Breast epithelium (tissue), 4 donors: ENCODE measurements at places on chromosomes 5 and 9. TPM values are rescaled to one million over a fixed set of nuclear protein-coding genes. Genes with fewer than 3 reads are reported as not detected.
A peak's percentile ranks its signal among the peaks of the same experiment; 100 is the strongest.

The SLC23A1 gene
- 0.33 TPM for total RNA-seq

The DIPK1B gene
- 5.6 TPM for total RNA-seq

The NUTM2F gene
- total RNA-seq: not detected

- peaks cover under 1% of the 10 kb centered on the region for H3K36me3 ChIP-seq
- H3K27me3 ChIP-seq: no peaks in the 10 kb centered on the region
- no peak for DNase-seq
- peak overlapping the region; percentile 24 for H3K4me3 ChIP-seq
- peak overlapping the region; percentile 94 for H3K27ac ChIP-seq
- H3K4me1 ChIP-seq: peaks cover 17% of the 10 kb centered on the region
Measured at GRCh38 chr5:179794171-179794570, 385 bp downstream of the LTC4S start.

The EXOC3 gene
- 53.3 TPM for total RNA-seq

- DNase-seq: no peak
- H3K36me3 ChIP-seq: no peaks in the 10 kb centered on the region
- peaks cover 2% of the 10 kb centered on the region for H3K4me1 ChIP-seq
- H3K4me3 ChIP-seq: no peak overlapping the region
- H3K27me3 ChIP-seq: no peaks in the 10 kb centered on the region
Measured at GRCh38 chr5:57698086-57698485, 215.5 kb upstream of the ACTBL2 start.
